ENCODE measurements at places on chromosomes 3 and 15.
A peak's percentile ranks its signal among the peaks of the same experiment; 100 is the strongest.

- no peak for DNase-seq
Observed at GRCh38 chr3:108509263-108509662, 1.1 kb downstream of the MYH15 start.

- no peak for DNase-seq
Observed at GRCh38 chr3:183386651-183387050, 41.8 kb downstream of the MCF2L2 start.

DNA sequence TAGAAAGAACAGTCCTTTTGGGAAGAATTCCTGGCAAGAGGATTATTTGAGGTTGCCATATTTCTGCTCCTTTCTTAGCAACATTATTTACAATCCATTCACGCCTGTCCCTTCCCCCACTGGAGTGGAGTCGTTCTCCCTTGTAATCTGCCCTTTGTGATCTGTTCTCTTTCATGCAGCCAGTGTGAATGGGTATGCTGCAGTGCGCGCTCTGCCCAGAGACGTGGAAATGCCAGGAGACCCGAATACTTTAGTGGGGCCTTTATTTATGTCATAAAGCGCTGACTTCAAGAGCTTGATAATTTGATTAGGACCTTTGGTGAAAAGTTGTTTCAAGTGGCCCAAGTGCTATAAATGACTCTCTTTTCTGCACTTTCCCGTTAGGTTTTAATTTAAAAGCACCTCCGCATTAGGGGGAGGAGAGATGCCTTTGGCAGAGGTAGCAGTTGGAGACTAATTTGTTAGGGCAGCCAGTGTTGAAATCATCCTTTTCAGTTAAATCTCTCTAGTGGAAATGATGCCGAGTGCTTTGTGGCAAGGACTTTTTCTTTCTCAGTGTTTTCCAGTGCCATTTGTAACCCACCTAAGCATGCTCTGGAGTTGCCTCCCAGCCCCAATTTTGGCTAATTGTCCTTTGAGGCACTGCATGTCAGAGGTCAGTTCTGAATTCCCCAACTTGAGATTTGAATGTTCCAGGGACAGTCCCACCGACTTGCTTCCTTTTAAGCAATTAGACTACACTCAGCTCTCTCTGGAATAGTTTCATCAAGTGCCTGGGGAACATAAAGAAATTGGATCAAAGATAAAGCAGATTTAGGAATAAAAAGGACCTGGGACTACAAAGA lies 52.4 kb downstream of the PSMD6 start:
- DNase-seq = no peak

DNA sequence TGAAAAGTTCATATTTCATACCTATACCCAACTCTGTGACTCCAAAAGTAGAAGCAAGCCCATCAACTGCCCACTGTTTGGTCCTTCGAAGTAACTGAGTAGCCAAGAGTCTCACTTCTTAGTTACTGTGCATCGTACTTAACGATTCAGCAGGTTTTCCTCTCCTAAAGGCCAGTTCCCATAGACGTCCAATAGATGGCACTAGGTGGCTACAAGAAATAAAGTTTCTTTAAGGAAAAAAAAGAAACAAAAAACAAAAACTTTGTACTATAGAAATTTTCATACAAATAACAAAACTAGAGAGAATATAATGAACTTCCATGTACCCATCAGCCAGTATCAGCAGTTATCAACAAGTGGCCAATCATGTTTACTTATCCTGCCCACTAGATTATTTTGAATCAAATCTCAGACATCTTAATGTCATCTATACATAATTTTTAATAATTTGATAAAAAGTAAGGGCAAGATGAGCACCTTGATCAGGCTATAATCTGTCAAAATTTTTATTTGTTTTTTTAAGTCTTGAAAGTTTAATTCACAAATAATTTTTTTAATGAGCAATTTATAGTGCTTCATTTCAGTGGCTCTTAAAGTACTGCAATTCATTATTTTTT lies 63.8 kb upstream of the ACP3 start:
- DNase-seq = peak; percentile 64

DNA sequence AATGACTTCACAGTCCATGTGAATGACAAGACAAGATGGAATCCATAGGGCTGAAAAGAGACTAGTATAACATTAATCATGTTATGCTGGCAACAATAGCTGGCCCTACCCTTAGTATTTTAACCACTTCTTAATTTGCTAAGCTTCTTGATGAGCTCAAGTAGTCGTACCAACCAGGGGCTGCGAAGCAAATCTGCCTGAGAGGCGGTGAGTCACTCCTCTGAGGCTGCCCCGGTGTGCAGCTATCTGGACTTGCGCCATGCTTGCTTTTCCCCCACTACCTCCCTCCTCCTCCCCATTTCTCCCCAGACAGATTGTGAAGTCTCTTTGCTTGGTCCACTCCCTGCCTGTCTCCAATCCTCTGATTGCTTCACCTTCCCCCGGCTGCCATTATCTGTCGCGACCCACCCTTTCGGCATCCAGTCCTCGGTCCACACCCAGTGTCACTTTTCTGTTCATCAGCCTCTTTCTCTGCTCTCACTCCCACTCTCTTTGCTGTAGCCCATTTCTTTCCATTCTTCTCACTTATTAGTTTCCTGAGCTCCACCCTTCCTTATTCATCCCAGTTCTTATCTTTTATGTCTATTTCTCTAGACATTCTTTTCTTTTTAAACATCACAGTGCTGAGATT lies 42.7 kb downstream of the DUT start:
- DNase-seq = no peak

DNA sequence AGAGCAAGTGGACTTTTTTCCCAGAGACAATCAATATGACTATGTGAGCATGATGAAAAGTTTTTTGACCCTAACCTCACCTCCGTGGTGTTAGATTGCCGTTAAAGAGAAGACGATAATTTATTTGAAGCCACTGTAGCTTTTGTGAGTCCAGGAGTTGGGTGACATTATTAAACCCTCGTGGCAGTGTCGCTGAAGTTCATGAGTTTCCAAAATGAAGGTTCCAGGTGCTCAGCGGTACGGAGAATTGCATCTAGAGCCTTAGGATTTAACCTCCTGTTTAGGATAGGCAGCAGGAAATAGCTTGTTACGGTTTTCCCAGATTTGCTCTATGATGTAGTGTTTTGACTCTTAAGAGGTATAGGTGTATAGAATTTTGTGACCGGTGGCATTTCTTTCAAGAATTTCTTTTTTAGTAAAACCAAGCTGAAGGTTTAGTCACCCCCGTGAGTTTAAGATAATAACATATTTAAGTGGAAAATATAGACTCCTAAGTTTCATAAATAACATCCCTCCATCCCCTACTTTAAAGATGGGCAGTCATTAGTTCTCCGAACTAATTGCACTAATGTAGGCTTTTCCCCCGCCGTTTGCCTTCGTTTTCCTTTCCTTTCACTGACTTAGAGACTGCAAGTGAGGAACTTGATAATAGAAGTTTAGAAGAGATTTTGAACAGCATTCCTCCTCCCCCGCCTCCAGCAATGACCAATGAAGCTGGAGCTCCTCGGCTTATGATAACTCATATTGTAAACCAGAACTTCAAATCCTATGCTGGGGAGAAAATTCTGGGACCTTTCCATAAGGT lies 2.0 kb downstream of the SMC4 start:
- DNase-seq = no peak

GRCh38 chr3:112689989-112690388 lies 49.0 kb upstream of the CCDC80 start:
- no peak for DNase-seq

- no peak for DNase-seq
Observed at GRCh38 chr3:59854061-59854709, 804.4 kb upstream of the CFAP20DC start.

- no peak for DNase-seq
Observed at GRCh38 chr15:40103864-40104271, 4.8 kb downstream of the BMF start.

GRCh38 chr3:17544632-17545031 lies 197.8 kb downstream of the TBC1D5 start:
- no peak for DNase-seq

- DNase-seq = no peak
Observed at GRCh38 chr3:89260721-89261120, 153.3 kb downstream of the EPHA3 start.

GRCh38 chr3:88403319-88403718 lies 253.6 kb downstream of the C3orf38 start:
- DNase-seq = no peak

DNA sequence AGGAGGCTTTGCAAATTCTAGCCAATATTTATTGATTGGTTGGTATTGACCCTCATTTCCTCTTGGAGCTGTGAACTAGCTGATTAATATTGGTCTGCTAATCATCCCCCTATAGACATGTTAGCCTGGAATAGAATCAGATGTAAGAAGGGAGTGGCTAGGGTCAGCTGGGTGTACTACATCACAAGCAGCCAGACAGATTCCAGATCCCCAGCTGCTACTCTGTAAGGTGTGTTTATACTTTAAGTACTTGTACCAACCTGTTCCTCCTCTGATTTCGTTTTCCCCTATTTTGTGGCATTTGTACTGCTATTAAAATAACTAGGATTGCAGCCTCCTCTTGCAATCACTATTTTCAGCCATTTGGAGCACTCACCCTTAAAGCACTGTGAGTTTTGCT lies 49.9 kb downstream of the PARP15 start:
- no peak for DNase-seq

DNA sequence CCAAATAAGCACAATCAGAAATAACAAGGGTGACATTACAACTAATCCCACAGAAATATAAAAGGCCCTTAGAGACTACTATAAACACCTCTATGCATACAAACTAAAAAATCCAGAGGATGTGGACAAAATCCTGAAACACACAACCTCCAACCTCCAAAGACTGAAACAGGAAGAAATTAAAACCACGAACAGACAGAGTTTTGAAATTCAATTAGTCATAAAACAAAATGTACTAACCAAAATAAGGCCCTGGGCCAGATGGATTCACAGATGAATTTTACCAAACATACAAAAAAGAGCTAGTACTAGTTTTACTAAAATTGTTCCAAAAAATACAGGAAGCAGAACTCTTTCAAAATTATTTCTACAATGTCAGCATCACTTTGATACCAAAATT lies 1043.6 kb downstream of the DIPK2A start:
- no peak for DNase-seq

All from LNCaP clone FGC (cell line).